ENCODE measurements at places on chromosomes 7 and 10.

DNA sequence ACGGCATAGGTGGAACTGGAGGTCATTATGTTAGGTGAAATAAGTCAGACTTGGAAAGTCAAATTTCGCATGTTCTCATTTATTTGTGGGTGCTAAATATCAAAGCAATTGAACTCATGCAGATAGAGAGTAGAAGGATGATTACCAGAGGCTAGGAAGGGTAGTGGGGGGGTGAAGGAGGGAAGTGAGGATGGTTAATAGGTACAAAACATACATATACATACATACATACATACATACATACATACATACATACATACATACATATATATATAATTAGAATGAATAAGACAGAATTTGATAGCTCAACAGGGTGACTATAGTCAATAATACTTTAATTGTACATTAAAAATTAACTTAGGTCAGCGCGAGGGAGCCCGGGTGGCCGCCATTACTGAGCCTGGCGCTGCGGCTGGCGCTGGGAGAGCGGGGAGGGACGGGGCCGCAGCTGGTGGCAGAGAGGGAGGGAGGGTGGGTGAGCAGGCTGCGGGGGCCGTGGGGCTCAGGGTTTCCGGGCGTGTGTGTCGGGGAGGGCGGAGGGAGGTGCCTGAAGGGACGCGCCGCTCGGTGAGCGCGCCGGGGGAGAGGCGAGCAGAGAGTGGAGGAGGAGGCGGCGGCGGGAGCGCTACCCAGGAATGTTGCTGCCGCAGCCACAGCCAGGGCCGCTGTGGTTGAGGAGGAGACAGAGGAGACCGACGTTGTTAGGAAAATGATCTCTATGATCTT lies 85.8 kb upstream of the EGFR start:
- peak; percentile 15 for DNase-seq

GRCh38 chr7:3063016-3063753 lies 19.5 kb upstream of the CARD11 start:
- no peak for DNase-seq

- DNase-seq = no peak
These were observed 16.1 kb upstream of the SLC18A3 start for GRCh38 chr10:49593998-49594397.

- no peak for DNase-seq
These were observed 8.3 kb downstream of the MNX1 start for GRCh38 chr7:157001920-157002818.

DNA sequence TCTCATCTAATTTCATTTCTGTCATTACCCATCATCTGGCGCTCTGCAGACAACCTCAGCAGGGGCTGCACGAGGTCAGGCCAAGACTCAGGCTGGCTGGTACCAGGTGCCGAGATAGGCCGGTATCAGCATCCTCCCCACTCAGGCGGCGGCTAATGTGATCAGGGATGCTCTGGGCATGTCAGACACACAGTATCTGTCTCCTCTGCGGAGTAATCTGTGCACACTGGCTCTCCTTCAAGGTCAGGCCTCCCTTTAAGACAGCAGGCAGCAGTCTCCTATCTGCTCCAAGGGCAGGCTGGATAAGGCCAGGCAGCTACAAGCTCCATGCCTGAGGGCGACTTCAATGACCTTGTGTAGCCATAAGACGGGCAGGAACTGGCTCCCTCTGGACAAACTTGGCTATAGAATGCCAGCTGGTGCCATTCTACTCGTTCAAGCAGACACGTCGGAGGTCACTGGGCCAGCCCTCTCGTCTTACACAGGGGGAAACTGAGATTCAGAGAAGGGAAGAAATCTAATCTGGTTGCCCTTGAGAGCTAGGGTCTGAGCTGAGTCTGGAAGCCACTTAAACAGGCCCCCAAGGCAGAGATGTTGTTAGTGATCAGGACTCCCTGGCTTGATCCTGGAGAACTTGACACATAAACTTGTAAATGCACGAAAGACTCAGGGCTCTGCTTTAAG lies 59.3 kb downstream of the ARHGAP22 start:
- no peak for DNase-seq

GRCh38 chr7:1693419-1693990 lies 23.4 kb downstream of the ELFN1 start:
- DNase-seq = no peak

All from NCI-H187 treated with DMSO at 0.1 percent for 48 hours (cell line).